Left ventricle myocardium inferior (tissue), 1 donor: ENCODE measurements at places on chromosomes 16 and 17. TPM values are rescaled to one million over a fixed set of nuclear protein-coding genes. Genes with fewer than 3 reads are reported as not detected.

TLCD1 gene
- total RNA-seq, result 3.1 TPM

ABCC11 gene
- 0.05 TPM for total RNA-seq

DNA sequence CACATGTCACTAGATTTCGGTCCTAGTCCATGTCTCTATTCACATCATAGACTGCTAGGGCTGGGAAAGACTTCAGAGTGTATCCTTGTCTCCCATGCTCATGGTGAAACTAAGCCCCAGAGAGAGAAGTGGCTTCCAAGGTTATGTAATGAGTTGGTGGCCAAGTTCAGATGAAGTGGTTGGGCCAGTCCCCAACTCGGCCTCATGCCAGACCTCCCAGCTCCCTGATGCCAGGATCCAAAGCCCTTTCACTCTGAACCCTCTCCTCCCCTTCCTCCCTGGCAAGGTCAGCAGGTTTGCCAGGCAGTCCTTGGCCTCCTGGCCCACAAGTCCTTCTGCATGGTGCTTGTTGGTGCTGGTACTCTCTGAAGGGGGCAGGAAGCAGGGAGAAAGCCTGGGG, 189.7 kb downstream of the AXIN2 start:
- no peaks in the 10 kb centered on the region for H3K4me1 ChIP-seq
- no peak overlapping the region for H3K4me3 ChIP-seq
- DNase-seq, result peak; percentile 56
- no peak overlapping the region for H3K27ac ChIP-seq

GRCh38 chr16:3194792-3195191, 6.8 kb downstream of the OR1F1 start:
- H3K27me3 ChIP-seq, result peaks cover 92% of the 10 kb centered on the region
- no peak for DNase-seq
- H3K36me3 ChIP-seq, result no peaks in the 10 kb centered on the region
- no peak overlapping the region for H3K4me3 ChIP-seq
- H3K27ac ChIP-seq, result no peak overlapping the region

DNA sequence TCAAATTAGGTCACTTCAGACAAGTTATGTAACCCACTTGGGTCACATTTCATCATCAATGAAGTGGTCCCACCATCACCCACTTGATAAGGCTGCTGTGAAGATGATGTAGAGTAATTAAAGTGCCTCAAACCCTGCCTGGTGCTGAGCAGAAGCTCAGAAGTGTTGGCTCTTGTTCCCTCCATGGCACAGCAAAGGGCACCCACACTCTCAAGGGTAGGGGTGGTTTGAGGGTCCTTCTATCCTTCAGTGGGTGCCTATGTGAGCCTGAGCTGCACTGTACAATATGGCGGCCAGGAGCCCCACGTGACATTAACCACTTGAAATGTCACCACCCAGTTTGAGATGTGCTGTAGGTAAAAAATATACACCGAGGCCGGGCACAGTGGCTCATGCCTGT, 71.5 kb downstream of the CYTH1 start:
- no peak for DNase-seq
- no peak overlapping the region for H3K4me3 ChIP-seq
- H3K4me1 ChIP-seq, result peaks cover 69% of the 10 kb centered on the region
- no peak overlapping the region for H3K27ac ChIP-seq

DNA sequence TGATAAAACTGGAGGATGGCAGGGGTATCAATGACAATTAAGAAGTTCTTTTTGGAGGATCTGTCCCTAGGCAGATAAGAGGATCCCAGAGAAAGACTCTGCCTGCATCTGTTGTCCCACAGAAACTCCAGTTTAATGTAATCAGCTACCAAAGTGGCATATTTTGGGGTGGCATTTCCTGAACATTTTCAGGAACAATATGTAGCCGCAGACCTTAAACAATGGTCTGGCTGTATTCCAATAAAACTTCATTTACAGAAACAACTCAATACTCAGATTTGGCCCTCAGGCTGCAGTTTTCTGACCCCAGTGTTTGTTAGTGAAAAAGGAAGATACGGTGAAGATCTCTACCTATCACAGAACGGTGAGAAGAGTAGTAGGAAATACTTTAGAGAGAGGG, 46.1 kb downstream of the KCNJ16 start:
- H3K36me3 ChIP-seq, result no peaks in the 10 kb centered on the region
- H3K27ac ChIP-seq, result peak overlapping the region; percentile 25
- no peak for DNase-seq
- H3K4me3 ChIP-seq, result no peak overlapping the region
- peaks cover 11% of the 10 kb centered on the region for H3K4me1 ChIP-seq

DNA sequence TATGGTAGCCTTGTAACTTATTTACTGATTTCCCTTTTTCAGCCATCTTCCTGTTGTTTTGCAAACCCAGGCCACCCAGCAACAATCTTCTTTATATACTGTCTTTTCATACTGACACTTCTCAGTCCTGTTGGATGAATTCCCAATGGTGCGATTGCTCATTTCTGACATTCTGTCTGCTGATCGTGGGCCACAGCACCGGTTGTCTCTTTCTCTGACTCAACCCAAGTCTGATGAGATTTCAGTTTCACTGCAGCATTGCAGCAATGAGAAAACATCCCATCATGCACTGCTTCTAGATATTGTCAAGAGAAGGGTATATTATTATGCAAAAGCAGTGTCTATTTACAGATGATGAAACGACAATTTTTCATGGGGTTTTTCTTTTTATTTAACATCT, 349.2 kb upstream of the HSBP1 start:
- peaks cover 6% of the 10 kb centered on the region for H3K4me1 ChIP-seq
- DNase-seq, result no peak
- H3K27ac ChIP-seq, result no peak overlapping the region
- no peaks in the 10 kb centered on the region for H3K36me3 ChIP-seq
- H3K4me3 ChIP-seq, result no peak overlapping the region

DNA sequence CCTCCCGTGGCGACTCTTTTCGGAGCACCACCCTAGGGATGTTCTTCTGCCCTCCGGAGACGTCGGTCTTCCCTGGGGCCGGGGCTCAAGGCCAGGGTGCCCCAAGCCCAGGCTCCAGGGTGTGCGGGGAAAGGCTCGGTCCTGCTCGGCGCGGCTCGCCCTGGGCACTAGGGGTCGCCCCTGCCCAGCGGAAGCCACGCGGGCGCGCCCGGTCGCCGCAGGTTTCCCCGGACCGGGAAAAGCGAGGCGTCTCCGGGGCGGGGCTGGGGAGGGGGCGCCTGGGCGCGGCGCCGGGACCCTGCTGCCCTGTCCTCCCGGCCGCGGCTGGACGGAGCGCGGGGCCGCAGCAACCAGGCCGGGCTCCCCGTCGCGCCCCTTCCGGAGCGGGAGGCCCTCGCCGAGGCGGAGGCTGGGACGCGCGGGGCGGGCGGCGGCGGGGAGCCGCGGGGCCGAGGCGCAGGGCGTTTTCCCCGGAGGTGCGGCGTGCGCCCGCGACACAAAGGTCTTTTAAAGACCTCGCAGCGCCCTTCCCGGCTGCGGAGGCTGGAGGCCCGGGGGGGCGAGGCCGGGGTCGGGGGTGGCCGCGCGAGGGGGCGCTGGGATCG, 76.4 kb downstream of the MRC2 start:
- DNase-seq, result peak; percentile 77
- peak overlapping the region; percentile 90 for H3K27ac ChIP-seq
- peaks cover 31% of the 10 kb centered on the region for H3K27me3 ChIP-seq
- no peaks in the 10 kb centered on the region for H3K36me3 ChIP-seq

GRCh38 chr17:9986754-9987382, 81.8 kb upstream of the RCVRN start:
- no peaks in the 10 kb centered on the region for H3K27me3 ChIP-seq
- H3K36me3 ChIP-seq, result no peaks in the 10 kb centered on the region
- peak; percentile 27 for DNase-seq
- H3K4me1 ChIP-seq, result peaks cover 28% of the 10 kb centered on the region

GRCh38 chr17:76326306-76326705, 18.2 kb upstream of the QRICH2 start:
- H3K36me3 ChIP-seq, result peaks cover 79% of the 10 kb centered on the region
- DNase-seq, result no peak
- H3K27me3 ChIP-seq, result no peaks in the 10 kb centered on the region
- no peak overlapping the region for H3K4me3 ChIP-seq
- no peak overlapping the region for H3K27ac ChIP-seq

GRCh38 chr17:2227025-2227699, 76.4 kb downstream of the SMG6 start:
- no peaks in the 10 kb centered on the region for H3K27me3 ChIP-seq
- DNase-seq, result no peak
- H3K27ac ChIP-seq, result no peak overlapping the region
- no peak overlapping the region for H3K4me3 ChIP-seq
- peaks cover 4% of the 10 kb centered on the region for H3K36me3 ChIP-seq

- no peaks in the 10 kb centered on the region for H3K36me3 ChIP-seq
- H3K27ac ChIP-seq, result no peak overlapping the region
These were observed 69.8 kb downstream of the SHISA9 start for GRCh38 chr16:12971241-12971640.

- no peak overlapping the region for H3K27ac ChIP-seq
- no peaks in the 10 kb centered on the region for H3K4me1 ChIP-seq
- no peak for DNase-seq
- peaks cover 60% of the 10 kb centered on the region for H3K27me3 ChIP-seq
These were observed 8.9 kb upstream of the ITGAM start for GRCh38 chr16:31250782-31251384.

GRCh38 chr16:85479972-85480726, 133.0 kb upstream of the GSE1 start:
- H3K4me1 ChIP-seq, result peaks cover 4% of the 10 kb centered on the region
- no peak overlapping the region for H3K4me3 ChIP-seq
- H3K27ac ChIP-seq, result no peak overlapping the region
- H3K27me3 ChIP-seq, result no peaks in the 10 kb centered on the region
- H3K36me3 ChIP-seq, result no peaks in the 10 kb centered on the region
